Stimulated activated CD4-positive, alpha-beta T cell treated with anti-CD3 and anti-CD28 coated beads, Interleukin-2, amount 100 ng/mL, for 48 hours (primary cell): ENCODE measurements at places on chromosomes 5 and 9.
A peak's percentile ranks its signal among the peaks of the same experiment; 100 is the strongest.

DNA sequence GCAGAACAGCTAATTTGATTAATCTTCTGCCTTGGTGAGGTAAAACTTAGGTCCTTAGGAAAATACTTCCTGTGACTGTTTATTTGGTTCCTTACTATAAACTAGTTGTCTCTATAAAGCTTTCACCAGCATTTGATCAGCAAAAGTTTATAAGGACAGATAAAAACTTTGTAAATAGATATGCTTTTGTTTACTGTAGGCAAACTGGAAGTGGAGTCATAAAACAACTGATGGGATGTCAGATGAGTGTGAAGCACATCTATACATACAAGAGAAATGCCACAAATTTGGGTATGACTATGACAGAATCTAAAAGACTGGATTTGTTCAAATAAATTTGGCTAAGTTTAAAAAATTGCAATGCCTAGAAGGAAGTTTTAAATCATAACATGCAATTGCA lies 5.5 kb downstream of the PTGER4 start:
- DNase-seq = no peak

GRCh38 chr5:153746440-153746839 lies 256.0 kb downstream of the GRIA1 start:
- DNase-seq = no peak

DNA sequence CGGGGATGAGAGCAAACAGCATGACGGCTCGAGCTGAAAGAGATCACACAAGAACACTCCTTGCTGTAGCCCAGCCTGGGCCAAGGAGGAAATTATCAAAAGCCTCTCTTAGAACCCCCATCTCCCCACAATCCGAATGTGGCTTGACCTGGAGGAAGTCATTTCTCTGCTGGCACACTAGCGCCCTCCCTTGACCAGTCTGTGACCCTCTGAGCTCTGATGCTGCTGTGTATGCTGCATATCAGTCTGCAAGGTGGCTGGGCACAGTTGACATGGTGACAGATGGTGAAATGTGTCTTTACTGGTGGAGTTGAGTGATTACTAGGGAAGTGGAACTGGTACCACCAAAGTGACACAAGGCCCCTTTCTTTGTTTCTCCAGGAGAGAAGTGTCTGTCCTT lies 3.3 kb downstream of the SLC46A2 start:
- no peak for DNase-seq

GRCh38 chr5:163532171-163533084 lies 27.0 kb downstream of the MAT2B start:
- no peak for DNase-seq

GRCh38 chr9:129319938-129320481 lies 141.9 kb upstream of the IER5L start:
- no peak for DNase-seq

DNA sequence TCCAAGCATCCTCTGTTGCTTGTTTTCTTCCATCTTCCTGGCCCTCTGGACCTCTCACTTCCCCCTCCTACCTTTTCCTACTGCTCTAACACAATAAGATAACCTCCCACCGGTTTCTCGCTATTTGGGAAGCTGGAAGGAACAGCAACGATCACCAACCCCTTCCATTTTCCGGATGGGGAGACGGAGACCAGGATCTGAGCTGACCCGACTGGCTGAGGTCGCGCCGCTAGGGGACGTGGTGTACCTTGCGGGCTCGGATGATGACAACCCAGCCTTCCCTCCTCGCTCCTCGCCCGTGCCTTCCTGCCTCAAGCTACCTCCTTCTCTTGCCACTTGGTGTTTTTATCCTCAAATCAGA lies 1.9 kb downstream of the LPAR1 start:
- DNase-seq = no peak

- DNase-seq = peak; percentile 40
Observed at GRCh38 chr5:90264689-90265544, 144.6 kb downstream of the CETN3 start.

- no peak for DNase-seq
Observed at GRCh38 chr5:87997662-87998061, 271.0 kb downstream of the TMEM161B start.

GRCh38 chr5:19619571-19619970 lies 368.4 kb downstream of the CDH18 start:
- no peak for DNase-seq

DNA sequence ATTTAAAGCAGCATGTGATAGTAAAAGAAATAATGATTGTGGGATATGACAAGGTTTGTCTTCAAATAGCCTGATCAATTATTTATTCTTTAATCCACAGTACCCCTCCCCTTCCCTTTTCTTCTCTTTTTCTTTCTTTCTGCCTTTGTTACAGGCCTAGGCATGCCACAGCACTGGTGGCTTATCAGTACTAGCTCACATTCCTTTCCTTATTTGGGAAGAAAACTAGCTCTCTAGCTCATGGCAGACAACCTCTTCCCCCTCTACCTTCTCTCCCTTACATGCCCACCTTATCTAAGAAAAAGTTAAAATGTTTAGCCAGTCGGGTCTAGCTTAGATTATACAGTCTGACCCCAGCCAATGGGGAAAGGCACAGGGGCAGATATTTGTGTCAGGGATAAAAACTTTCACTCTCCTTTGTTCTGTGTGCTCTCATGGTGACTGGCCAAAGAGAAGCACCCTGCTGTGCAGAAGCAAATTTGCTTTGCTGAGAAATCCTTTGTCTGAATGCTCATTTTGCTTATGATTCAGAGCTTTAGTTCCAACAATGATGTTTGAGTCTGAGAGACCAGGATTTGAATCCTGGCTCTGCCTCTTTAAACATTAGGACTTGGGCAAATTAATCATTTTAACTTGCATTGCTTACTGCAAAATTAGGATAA lies 75.8 kb upstream of the CDH12 start:
- no peak for DNase-seq
